ENCODE measurements at places on chromosomes 6 and 20.

DNA sequence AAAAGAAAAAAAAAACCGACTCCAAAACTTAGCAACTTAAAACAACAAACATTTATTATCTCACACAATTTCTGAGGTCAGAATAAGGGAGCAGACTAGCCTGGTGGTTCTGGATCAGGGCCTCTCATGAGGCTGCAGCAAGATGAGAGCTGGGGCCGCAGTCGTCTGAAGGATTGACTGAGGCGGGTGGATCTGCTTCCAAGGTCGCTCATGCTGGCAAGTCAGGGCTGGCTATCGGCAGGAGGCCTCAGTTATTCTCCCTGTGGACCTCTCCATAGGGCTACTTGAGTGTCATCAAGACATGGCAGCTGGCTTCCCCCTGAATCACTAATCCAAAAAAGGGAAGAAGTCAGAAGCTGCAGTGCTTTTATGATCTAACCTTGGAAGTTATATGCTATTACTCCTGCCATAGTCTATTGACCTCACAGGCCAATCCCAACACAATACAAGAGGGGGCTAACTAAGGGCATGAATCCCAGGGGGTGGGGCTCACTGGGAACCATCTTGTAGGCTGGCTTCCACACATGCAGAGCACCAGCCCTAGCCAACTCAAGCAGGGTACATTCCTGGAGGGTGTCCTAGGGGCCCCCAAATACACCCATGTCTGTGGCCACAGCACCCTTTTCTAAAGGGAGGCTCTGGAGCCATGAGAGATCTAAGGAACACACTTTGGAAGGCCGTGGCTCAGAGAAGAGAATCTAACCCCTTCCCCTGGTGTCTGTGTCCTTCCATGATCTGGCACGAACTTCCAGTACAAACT lies 11.3 kb downstream of the EBF4 start:
- DNase-seq, result no peak

GRCh38 chr6:14822679-14823078 lies 423.2 kb upstream of the JARID2 start:
- no peak for DNase-seq

GRCh38 chr6:2448826-2449571 lies 203.6 kb upstream of the GMDS start:
- peak; percentile 35 for DNase-seq

GRCh38 chr6:3549314-3549940 lies 92.6 kb upstream of the SLC22A23 start:
- DNase-seq, result no peak

- DNase-seq, result no peak
These were observed 207.0 kb downstream of the SYNDIG1 start for GRCh38 chr20:24676353-24676977.

DNA sequence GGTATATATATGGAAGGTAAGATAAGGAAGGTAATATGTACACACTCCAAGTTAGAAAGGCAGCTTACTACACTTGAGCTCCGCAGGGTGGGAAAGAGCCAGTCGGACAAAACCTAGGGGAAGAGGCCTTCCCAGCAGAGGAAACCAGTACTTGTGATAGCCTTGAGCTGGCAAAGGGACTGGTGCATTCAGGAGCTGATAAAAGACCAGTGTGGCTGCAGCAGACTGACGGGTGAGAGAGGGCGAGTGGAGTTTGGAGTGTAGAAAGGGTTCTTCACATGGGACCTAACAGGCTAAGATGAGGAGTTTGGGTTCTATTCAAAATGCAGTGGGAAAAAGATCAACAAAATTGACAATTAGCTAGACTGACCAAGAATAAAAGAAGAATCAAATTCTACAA lies 49.3 kb upstream of the KIF13A start:
- no peak for DNase-seq

DNA sequence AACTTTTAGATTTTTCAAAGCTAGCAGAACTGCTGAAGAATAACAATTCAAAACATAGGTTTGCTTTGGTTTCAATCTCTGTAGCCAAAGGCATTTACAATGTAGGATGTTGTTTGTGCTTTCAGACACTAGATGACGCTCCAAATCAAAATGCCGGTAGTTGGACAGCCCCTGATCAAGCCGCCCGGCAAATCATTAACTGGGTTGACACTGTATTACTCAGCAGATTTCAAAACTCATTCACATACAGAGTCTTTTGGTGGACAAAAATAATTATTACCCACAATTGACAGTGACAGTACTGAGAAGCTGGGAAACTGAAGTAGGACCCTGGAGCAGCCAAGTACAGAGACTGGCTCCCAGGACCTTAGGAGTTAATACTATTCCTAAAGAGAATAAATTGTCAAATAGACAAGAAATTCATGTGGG lies 21.3 kb upstream of the HFE start:
- peak; percentile 83 for DNase-seq

- no peak for DNase-seq
These were observed 762.4 kb upstream of the SLC35B3 start for GRCh38 chr6:9197726-9198125.

GRCh38 chr6:15515660-15516375 lies 147.0 kb downstream of the DTNBP1 start:
- no peak for DNase-seq

- no peak for DNase-seq
These were observed 150.5 kb downstream of the TBXT start for GRCh38 chr6:166017032-166017635.

GRCh38 chr6:83466328-83466727 lies 35.5 kb upstream of the ME1 start:
- DNase-seq, result no peak

DNA sequence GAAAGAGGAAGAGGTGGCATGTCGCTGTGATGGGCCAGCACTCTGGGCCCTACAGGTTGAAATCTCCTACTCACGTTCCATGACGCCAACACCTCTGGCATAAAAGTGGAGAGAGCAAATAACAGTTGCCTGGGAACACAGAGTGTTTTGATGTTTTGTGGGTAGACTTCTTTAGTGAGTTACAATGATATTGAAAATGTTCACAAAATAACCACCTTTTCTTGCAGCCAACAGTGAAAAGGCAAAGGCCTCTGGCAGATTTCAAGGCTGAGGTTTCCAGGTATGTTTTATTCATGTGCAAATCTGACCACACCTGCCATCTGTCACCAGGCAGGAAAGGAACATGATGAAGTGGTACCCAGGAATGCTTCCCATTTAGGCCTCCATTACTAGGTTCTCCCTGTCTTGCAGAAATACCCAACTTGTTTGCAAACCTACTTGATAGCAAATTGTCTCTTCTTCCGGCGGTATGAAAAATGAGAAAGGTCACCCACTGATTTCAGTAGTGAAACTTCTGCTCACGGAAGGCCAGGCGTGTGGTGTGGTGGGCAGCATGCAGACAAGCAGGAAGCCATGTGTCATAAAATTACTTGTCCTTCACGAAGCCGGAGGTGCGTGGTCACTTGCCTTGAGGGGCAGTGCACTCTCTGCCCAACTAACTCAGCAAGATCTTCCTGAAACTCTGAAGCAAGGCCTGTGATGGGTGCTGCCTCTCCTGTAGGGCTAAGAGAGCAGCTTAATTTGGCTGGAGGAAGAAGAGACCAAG lies 299.1 kb upstream of the PRDM1 start:
- DNase-seq, result peak; percentile 84

DNA sequence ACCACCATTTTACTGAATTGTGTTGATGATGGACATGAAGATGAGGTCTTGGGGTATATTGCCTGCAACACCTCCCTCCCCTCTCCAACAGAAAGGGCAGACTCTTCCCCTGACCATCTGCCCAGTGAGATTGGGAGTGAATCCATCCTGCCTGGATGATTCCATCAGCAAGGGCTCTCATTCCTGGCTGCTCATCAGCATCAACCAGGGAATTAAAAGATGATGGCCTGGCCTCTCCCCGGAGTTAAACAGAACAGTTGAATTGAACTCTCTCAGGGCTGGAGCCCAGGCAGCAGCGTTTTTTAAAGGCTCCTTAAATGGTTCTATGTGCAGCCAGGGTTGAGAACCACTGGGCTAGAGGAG lies 14.6 kb upstream of the MRPS18A start:
- no peak for DNase-seq

DNA sequence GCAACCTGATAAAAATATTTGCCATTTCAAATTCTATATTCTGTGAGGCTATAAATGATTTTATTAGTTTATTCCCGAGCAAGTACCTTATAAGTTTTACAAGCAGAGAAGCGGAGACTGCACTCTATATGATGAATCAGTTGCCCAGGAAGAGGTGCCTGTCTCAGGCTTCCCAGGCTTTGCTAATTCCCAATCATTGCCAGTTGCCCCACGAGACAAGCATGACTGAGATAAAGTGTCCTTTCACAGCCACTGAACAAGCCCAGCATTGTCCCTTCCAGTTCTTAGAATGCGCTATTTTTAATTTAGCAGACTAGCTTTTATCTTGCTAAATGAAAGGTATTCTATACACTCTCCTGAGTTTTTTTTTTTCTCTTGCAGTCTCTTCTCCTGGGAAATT lies 260.7 kb downstream of the ALDH8A1 start:
- DNase-seq, result no peak

- no peak for DNase-seq
These were observed 5.7 kb upstream of the TNXB start for GRCh38 chr6:32114796-32115195.

DNA sequence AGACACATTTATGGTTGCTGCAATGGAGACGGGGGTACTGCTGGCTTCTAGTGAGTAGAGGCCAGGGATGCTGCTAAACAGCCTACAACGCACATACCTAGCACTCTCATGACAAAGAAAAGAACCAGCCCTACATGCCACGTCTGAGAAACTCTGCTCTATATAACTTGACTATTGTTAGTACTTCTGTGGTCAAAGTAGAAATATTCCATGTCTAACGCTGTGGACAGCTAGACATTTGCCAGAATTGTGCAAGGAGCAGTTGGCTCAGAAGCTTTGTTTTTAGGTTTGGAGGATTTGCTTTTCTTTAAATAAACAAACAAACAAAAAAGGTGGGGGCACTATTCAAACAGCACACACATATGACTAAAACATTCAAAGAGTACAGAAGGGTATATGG lies 20.5 kb downstream of the UBE2V1 start:
- DNase-seq, result no peak

- no peak for DNase-seq
These were observed 98.1 kb upstream of the ASCC3 start for GRCh38 chr6:100979267-100979666.

DNA sequence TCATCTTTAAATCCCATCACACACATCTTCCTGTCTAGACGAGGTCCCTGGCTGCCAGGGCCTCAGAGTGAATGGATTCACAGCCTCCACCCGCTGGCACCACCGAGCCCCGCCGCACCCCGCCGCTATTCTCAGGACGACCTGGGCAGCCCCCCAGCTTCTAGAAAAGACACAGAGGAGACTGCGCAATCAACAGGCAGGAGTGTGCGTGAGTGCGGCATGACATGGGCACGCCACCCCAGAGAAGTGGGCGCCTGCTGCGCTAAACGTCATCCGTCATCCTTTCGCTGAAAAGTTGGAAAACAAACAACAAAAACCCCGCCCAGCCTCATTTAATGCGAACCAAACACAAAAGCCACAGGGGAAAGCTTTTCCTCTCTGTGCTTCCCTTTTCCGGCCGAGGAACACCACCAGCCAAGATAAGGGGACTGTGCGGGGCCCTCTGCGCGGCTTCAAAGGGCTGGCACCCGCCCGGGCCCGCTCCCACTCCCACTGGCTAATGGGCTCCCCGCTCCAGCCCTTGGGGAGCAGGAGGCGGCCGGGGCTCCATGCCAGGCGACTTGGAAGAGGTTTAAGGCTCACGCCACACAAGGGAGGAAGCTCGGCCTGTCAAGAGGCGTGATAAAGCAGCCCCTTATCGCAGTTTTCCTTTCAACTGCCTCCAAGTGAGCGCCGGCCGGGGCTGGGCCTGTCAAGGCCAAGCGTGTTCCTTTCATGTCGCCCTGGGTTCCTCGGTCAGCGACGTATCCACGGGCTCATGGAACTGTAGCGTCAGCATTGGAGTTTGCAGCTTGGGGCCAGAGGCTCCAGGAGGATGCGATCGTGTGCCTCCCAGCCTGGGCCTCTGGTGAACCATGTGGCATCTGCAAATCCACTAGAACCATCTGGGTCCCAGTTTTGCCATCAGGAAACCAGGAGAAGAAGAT lies 50.1 kb downstream of the NFATC2 start:
- DNase-seq, result no peak

GRCh38 chr6:132484680-132485018 lies 28.3 kb downstream of the STX7 start:
- DNase-seq, result no peak

GRCh38 chr6:470901-471448 lies 79.4 kb downstream of the IRF4 start:
- no peak for DNase-seq

- no peak for DNase-seq
These were observed 19.3 kb upstream of the HBS1L start for GRCh38 chr6:135073756-135074393.

DNA sequence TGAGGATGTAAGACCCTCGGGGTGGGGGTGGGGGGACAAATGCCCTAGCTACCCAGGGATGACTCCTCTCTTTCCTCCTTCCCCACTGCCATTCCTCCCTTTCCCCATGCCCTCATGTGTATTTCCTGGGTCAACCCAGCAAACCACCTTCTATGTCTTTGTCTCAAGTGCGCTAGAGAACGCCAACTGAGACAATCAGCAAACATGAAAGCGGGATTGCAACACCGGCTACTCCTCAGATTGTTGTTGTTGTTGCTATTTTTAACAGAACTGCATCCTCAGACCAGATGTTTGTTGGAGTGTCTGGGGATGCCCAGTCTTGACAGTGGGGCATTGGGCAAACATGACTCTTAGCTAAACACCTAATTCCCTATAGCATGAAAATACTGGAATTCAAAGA lies 39.3 kb upstream of the HIVEP1 start:
- DNase-seq, result no peak

GRCh38 chr20:24797113-24797512 lies 152.0 kb upstream of the CST7 start:
- DNase-seq, result no peak

DNA sequence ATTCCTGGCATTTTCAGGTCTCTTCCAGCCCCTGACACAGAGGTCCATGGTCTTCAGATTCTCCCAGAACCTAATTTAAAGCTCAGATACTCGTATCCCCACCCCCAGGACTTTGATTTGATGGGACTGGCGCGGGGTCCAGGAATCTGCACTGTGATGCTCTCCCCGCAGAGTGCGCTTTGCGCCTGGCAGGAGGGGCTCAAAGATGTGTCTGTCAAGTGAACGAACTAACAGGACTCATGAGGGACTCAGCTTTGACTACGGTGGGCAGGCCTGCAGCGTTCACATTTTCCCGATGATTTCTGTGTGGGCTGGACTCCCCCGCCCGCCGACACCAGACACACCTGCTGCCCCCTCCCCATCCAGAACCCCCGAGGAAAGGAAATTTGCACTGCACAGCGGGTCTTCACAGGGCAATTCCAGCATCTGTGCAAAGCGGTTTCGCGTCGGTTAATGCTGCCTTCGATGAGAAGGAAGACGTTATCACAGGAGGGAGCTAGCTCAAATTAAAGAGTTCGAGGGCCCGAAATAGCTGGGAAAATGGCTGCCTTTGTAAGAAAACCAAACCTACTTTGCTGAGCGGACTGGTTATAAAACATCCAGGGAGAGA lies 90.2 kb downstream of the ZDHHC14 start:
- no peak for DNase-seq

- no peak for DNase-seq
These were observed 31.9 kb upstream of the FABP7 start for GRCh38 chr6:122747573-122747972.
